GM12878 (cell line): ENCODE measurements at places on chromosomes 5 and 9. TPM values are rescaled to one million over a fixed set of nuclear protein-coding genes. Genes with fewer than 3 reads are reported as not detected.

- peaks cover 39% of the 10 kb centered on the region for H3K4me1 ChIP-seq
- H3K27ac ChIP-seq, result no peak overlapping the region
- H3K27me3 ChIP-seq, result no peaks in the 10 kb centered on the region
- H3K4me3 ChIP-seq, result no peak overlapping the region
- no peaks in the 10 kb centered on the region for H3K36me3 ChIP-seq
- no peak for DNase-seq
These were observed 122.4 kb downstream of the TRIO start for GRCh38 chr5:14265570-14265969.

DNA sequence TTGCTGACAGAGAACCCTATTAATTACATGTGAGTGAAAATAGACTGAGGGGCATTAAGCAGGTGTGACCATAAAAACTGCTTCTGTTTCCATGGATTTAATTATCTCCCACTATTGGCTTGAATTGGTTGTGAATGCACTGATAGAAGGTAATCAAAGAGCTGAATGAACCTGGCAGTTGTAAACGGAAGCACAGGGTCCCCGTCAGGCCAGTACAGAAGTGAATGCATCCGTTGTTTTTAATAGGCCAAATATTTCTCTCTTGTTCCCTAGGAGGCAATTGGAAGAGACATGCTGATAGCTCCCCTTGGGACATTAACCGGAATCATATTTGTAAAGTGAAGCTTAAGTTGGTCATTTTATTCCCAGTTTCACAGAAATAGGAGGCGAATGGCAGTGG, 147.0 kb downstream of the CAVIN4 start:
- no peaks in the 10 kb centered on the region for H3K36me3 ChIP-seq
- no peaks in the 10 kb centered on the region for H3K27me3 ChIP-seq
- DNase-seq, result no peak
- no peaks in the 10 kb centered on the region for H3K4me1 ChIP-seq
- H3K4me3 ChIP-seq, result no peak overlapping the region

GFPT2 gene
- polyA plus RNA-seq, result 0.06 TPM in 1 of 2 replicates, not detected in the other

IL4 gene
- polyA plus RNA-seq, result not detected in 2 replicates

GRCh38 chr5:15501091-15501791, 1.3 kb downstream of the FBXL7 start:
- H3K36me3 ChIP-seq, result no peaks in the 10 kb centered on the region
- no peaks in the 10 kb centered on the region for H3K27me3 ChIP-seq
- no peaks in the 10 kb centered on the region for H3K4me1 ChIP-seq
- no peak for DNase-seq
- H3K4me3 ChIP-seq, result no peak overlapping the region

- no peaks in the 10 kb centered on the region for H3K27me3 ChIP-seq
- no peaks in the 10 kb centered on the region for H3K36me3 ChIP-seq
- no peaks in the 10 kb centered on the region for H3K4me1 ChIP-seq
- no peak overlapping the region for H3K4me3 ChIP-seq
These were observed 476.0 kb upstream of the CD180 start for GRCh38 chr5:67672636-67673035.
